ENCODE measurements at places on chromosomes 13 and 19. TPM values are rescaled to one million over a fixed set of nuclear protein-coding genes. Genes with fewer than 3 reads are reported as not detected.

DNA sequence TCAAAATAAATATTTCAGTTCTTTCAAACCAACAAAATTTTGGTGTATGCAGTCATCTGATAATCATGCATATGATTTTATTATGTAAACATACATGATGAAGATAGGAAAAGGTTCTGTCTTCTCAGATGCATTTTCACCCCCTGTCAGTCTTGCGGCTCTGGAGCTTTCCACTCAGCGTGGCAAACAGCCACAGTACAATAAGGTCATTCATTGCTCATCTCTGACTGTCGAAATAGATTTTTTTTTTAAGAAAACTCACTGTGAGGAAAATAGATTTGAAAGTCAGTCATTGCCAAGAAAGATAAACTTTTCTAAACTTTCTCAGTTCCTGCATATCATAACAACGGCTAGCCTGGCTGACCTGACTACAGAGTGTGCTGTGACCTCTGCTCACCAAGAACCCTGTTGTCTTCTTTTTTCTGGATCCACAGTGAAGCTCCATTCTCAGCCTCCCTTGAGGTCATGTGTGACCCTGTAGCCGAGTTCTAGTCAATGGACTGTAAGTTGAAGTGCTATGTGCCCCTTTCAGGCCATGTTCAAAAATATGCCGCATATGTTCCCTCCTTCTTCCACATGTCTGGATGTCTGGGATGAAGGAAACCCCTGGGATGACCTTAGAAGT, 519.6 kb downstream of the KLF5 start:
- no peak for DNase-seq

- DNase-seq: no peak
Observed at GRCh38 chr13:77928909-77929308, 10.3 kb upstream of the EDNRB start.

DNA sequence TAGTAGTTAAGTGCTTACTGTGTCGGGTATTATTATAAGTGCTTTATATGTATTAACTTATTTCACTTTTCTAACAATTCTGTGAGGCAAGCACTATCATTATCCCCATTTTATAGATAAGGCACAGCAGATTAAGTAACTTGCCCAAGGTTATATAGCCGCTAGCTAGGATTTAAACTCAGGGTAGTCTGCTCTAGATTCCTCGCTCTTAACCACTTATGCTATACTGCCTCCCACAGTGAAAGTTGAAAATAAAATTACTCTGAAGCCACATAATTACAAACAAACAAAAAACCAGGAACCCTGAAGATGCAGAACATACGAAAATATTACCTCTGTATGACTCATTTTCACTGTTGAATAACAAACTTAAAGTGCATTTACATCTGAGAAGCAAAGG, 3.9 kb downstream of the TEX30 start:
- no peak for DNase-seq

GRCh38 chr19:47615230-47615629, 6.3 kb downstream of the BICRA start:
- DNase-seq: no peak

GRCh38 chr13:23350009-23350408, 83.5 kb downstream of the SACS start:
- DNase-seq: no peak

DNA sequence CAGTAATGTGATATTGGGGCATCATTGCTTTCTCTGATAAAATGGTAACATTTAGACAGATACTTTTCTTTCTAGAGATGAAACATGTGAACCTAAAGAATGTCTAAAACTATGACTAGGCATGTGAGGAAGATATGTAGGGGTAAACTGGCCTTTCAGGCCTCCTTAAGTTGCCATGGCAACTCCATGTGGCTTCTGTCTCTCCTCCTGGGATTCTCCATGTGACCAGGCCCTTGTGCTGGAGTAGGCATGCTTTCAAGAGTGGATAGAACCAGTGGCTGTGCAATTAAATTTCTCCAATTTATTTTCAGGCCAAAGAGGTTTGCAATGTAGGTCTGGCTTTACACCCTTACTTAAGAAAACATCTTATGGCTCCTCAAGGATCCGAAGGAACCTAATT, 130.8 kb downstream of the OLFM4 start:
- DNase-seq: no peak

DNA sequence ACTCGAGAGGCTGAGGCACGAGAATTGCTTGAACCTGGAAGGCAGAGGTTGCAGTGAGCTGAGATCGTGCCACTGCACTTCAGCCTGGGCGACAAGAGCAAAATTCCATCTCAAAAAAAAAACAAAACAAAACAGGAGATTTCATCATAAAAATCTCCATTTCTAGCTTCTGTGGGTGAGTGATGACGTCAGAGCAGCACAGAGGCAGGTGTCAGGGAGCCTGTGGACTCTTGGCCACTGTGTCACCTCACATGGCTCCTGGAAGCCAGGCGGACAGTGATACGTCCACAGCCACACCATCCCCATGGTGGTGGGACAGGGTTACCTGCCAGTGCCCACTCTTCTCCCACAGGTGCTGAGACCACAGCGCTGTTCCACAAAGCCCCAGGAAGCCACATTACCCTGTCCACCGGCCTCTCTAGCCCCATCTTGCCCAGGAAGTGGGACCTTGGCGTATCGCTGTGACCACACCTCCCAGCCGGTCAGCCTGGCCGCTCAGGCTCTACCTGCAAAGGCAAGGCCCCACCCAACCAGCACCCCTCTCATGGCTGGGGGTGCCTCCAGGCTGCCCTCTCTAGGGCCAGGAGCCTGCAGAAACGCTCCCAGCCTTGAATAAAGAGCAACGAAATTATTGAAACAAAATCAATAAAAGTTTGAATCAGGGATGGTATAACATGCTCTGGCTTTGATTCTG, 2.5 kb upstream of the FXYD3 start:
- DNase-seq: no peak

GRCh38 chr19:3389876-3390371, 23.5 kb downstream of the NFIC start:
- DNase-seq: no peak

GRCh38 chr13:73106513-73107178, 47.8 kb downstream of the KLF5 start:
- DNase-seq: no peak

DNA sequence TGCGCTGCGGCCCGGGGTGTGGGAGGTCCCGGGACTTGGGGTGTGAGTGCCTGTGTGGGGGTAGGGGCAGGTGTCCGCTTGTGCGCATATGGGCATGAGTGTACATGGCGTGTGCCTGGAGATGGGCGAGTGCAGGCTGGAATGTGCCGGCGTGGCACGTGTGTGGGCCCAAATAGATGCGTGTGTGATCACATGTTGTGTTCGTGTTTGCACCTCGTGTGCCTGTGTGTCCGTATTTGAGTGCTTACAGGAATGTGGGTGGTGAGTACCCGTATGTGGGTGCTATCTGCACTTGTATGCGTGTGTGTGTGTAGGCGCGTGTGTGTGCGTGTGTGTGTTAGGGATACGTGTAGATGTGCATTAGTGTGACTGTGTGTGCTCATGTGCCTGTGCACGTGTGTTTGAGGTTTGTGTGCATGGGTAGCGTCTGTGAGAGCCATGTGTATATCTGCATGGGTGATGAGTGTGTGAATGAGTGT, 3.4 kb downstream of the ZNF536 start:
- no peak for DNase-seq

- no peak for DNase-seq
Observed at GRCh38 chr13:110298505-110299282, 8.3 kb downstream of the COL4A1 start.

DNA sequence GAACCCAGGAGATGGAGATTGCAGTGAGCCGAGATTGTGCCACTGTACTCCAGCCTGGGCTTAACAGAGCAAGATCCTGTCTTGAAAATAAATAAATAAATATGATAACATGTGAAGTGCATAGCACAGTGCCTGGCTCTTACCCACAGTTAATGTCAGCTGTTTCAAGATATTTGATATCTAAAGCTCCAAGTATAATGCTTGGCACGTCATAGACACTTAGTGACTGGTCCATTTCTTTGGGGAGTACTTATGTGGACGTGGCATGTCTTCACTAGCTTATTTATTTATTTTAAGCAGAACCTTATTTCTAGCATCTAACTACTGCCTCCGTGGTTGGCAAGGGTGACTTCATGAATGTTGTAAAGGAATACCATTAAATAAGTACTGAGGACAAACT, 18.8 kb downstream of the GARRE1 start:
- no peak for DNase-seq

DNA sequence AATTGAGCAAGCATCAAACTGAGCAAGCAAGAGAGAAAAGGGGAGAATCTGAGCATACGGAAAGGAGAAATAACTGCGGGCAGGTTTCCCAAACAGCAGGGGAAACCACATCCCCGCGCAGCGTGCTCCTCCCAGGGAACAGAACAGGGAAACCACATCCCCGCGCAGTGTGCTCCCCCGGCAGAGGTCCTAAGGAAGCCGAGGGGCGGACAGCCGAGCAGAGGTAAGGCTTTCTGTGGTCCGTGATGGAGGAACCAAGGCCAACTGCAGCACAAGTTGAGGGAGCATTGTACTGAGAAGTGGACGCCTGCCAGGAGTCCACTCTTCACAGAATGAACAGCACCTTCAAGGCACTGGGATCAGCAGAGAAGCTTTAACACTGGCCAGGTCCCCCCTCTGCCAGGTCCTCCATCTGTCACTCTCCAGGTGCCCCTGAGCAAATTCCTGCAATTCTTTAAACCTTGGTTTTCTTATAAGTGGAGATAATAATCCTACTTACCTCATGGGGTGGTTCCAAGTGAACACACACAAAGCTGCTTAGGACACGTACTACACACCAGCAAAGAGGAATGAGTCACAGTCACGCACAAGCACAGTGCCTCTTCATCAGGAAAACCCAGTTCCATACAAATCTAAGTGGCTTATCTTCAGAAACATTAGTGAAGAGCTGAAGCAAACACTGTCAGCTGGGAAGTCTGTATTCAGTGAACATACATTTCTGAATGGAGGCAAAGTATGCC, 23.0 kb upstream of the LAMP1 start:
- no peak for DNase-seq

- no peak for DNase-seq
Observed at GRCh38 chr19:12947702-12948611, 2.3 kb downstream of the RAD23A start.

- DNase-seq: no peak
Observed at GRCh38 chr13:30798776-30799355, 63.5 kb downstream of the ALOX5AP start.

- DNase-seq: no peak
Observed at GRCh38 chr19:41328157-41328841, 18.3 kb downstream of the CCDC97 start.

- no peak for DNase-seq
Observed at GRCh38 chr13:42486711-42487198, 87.2 kb upstream of the TNFSF11 start.

The PRPF31 gene
- 27.2 TPM for total RNA-seq

The PSG6 gene
- total RNA-seq: not detected

The CCDC70 gene
- total RNA-seq: not detected

The ZNF20 gene
- 6.2 TPM for total RNA-seq

The NLRP7 gene
- total RNA-seq: not detected

The NR2F6 gene
- total RNA-seq: 14.4 TPM

The ZSCAN4 gene
- not detected for total RNA-seq

The LGALS14 gene
- total RNA-seq: not detected

The STXBP2 gene
- 25.1 TPM for total RNA-seq

The CBY2 gene
- total RNA-seq: not detected

The LILRB3 gene
- 4.2 TPM for total RNA-seq

The OPA3 gene
- 2.6 TPM for total RNA-seq

The NKPD1 gene
- total RNA-seq: 4.2 TPM

All from skin of body (tissue), 3 donors.